ENCODE measurements at places on chromosomes 2 and 18.

DNA sequence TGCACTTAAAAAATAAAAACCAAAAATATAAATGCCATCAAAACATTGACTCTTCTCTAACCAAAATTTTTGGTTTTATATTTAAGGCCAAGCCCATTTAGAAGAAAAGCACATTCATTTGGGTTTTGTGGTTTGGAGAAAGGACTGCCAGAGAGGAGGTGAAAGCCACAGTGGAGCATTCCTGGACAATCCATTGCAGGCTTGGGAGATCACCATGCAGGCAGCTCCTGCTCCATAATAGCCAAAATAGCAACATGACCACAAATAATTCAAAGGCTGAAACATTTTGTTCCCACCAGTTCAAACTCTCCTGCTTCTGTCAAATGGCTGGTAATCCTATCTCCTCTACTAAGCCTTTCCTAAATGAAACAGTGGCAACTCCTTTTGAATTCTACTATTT lies 73.5 kb downstream of the GALNT3 start:
- no peak overlapping the region for H3K27ac ChIP-seq
- H3K36me3 ChIP-seq: no peaks in the 10 kb centered on the region
- H3K4me3 ChIP-seq: no peak overlapping the region
- H3K27me3 ChIP-seq: no peaks in the 10 kb centered on the region
- DNase-seq: no peak
- no peaks in the 10 kb centered on the region for H3K4me1 ChIP-seq

DNA sequence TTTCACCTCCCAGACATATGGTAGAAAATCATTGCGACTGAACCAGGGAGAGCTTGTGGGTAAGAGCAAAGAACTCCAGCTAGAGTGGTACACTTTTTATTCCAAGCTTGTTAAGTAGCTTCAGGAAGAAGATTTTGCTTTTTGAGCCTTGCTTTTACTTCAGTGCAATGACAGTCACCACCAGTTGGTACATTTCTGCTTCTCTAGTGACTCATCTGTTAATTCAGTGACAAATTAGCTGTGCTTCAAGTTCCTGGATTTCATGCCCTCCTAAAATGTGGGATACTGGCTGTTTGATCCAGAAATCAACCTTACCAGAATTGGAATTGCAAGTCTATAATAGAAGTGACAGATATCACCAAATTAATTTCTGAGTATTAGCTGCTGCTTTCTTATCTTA lies 117.6 kb upstream of the TTN start:
- no peak overlapping the region for H3K4me3 ChIP-seq
- no peaks in the 10 kb centered on the region for H3K4me1 ChIP-seq
- H3K27ac ChIP-seq: no peak overlapping the region
- no peaks in the 10 kb centered on the region for H3K36me3 ChIP-seq
- H3K27me3 ChIP-seq: no peaks in the 10 kb centered on the region

DNA sequence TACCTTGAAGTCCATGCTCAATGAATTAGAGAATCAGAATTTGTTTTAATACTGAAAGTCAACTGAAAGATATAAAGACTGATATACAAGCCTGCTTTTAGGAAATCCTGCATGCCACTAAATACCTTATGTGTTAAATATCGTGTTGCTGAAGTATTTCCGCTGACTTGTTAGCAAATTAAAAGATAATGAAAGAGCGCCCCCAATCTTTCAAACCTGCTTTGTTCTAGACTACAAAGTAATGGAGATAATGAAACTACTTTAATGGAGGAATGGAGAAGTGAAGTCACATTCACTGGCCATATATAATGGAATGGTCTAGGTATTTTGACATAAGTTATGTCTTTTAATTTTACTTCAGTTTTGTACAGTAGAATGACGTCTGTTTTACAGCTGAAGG lies 95.7 kb downstream of the ASXL3 start:
- no peaks in the 10 kb centered on the region for H3K36me3 ChIP-seq
- no peaks in the 10 kb centered on the region for H3K4me1 ChIP-seq
- H3K27me3 ChIP-seq: no peaks in the 10 kb centered on the region
- no peak overlapping the region for H3K4me3 ChIP-seq
- no peak for DNase-seq

DNA sequence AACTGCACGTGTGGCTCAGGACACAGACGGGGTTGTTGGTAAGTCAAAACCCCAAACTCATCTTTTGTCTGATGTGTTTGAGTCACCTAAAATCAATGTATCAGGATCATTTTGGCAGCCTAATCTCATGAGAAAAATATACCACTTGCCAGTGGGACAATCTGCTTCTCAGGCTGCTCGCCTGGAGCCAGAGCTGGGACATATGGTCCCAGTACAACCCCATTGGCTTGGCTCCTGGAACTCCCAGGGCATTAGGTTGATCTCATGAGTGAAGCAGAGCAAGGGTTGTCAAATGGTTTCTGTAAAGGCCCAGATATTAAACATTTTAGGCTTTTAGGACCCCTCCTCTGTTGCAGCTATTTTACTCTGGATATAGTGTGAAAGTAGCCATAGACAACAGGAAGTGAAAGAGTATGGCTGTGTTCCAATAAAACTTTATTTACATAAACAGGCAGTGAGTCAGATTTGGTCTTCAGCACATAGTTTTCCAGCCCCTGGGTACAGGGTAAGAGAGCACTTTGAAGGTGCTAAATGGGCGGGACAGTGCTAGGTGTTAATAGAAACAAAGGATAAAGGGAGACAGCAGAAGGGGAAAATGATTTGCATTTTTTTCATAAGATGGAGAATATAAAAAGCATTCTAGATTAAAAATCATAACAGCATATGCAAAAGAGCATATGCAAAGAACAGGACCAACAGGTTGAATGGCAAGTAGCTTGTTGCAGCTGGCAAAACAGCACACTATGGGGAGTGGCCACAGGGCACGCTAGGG lies 290.8 kb downstream of the KCNS3 start:
- no peaks in the 10 kb centered on the region for H3K27me3 ChIP-seq
- H3K4me1 ChIP-seq: no peaks in the 10 kb centered on the region
- H3K36me3 ChIP-seq: no peaks in the 10 kb centered on the region
- no peak overlapping the region for H3K4me3 ChIP-seq
- H3K27ac ChIP-seq: no peak overlapping the region

DNA sequence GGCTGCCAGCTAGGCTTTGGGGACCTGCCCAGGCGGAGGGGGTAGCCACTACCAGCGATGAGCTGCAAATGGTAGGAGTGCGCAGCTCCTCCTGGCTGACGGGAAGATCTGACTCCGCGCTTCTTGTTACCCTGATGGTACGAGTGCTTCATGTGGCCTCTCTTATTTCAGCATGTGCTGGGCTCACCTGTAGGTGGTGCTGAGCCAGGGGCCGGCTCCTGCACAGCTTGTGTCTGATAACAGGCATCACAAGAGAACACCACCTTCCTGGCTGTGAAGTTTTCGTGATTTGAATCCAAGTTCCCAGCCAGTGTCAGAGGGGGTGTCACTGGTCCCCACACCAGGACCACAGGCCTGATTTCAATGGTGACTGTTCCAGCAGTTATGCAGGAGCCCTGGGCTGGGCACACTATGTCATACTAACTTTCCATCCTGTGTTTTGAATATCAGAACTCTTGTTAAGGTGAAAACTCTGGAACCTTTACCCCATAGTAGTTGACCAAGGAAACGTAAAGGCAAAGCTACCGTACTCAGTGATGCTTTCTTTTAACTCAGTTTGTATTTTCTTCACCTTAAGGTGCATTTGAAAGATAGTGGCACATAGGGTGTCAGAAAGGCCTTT lies 28.0 kb downstream of the APCDD1 start:
- H3K27me3 ChIP-seq: no peaks in the 10 kb centered on the region
- no peaks in the 10 kb centered on the region for H3K36me3 ChIP-seq
- no peak overlapping the region for H3K4me3 ChIP-seq
- DNase-seq: no peak
- no peak overlapping the region for H3K27ac ChIP-seq

- H3K4me3 ChIP-seq: no peak overlapping the region
- H3K27me3 ChIP-seq: no peaks in the 10 kb centered on the region
- DNase-seq: no peak
- no peak overlapping the region for H3K27ac ChIP-seq
- H3K4me1 ChIP-seq: no peaks in the 10 kb centered on the region
These were observed 135.9 kb downstream of the CYP26B1 start for GRCh38 chr2:72011791-72012190.

- no peaks in the 10 kb centered on the region for H3K36me3 ChIP-seq
- DNase-seq: no peak
- H3K4me1 ChIP-seq: no peaks in the 10 kb centered on the region
- H3K27me3 ChIP-seq: no peaks in the 10 kb centered on the region
- no peak overlapping the region for H3K4me3 ChIP-seq
- H3K27ac ChIP-seq: no peak overlapping the region
These were observed 152.0 kb downstream of the CYRIA start for GRCh38 chr2:16513626-16514025.

DNA sequence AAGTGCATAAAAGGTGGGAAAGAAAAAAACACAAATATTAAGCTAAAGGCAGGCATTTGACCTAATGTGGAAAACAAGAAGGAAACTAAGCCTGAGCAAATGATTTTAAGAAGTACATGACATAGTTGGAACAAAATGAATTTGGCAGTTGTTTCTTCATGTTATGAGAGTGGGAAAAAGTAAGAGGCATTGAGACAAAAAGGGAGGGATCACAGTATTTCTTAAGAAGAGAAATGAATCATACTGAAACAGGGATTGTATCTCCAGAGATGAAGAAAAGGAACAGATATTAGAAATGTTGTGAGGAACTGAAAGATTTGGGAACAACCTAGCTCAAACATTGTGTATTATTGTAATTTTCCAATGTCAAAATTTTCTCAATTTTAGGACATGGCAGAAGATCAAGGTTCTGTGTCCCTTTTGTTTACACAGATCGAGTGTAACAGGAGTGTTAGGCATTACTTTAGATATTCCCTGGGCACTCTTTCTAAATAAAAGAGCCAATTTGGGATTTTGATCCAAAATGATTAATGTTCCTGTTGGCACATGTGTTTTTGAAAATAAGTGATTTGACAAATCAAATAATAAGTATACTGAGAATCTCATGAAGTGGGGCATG lies 98.6 kb downstream of the CALCRL start:
- H3K27me3 ChIP-seq: no peaks in the 10 kb centered on the region
- no peaks in the 10 kb centered on the region for H3K4me1 ChIP-seq
- no peak overlapping the region for H3K4me3 ChIP-seq
- H3K36me3 ChIP-seq: peaks cover 3% of the 10 kb centered on the region
- no peak for DNase-seq

- H3K27me3 ChIP-seq: no peaks in the 10 kb centered on the region
- no peak overlapping the region for H3K4me3 ChIP-seq
- no peak overlapping the region for H3K27ac ChIP-seq
These were observed 172.3 kb downstream of the IKZF2 start for GRCh38 chr2:212979046-212979612.

DNA sequence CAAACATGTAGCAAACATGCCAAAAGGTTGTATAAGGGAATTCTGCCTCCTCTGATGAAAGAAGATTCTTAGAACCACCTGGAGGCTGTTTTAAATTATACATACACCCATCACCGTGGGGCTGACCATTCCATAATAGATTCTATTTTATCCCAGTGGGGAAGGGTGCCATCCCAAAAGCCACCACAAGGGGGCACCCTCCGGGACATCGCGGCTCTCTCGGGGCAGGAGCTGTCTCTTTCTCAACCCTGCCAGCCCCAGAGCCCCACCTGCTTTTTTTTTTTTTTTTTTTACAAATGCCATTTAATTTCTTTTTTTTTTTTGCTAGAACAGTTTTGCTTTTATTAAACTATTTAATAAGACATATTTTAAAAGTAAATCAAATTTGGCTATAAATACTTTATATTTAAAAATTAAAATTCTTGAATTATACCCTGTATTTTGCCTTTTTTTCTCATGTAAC lies 8.6 kb upstream of the MTCL1 start:
- no peak overlapping the region for H3K4me3 ChIP-seq
- no peaks in the 10 kb centered on the region for H3K4me1 ChIP-seq
- no peaks in the 10 kb centered on the region for H3K27me3 ChIP-seq

DNA sequence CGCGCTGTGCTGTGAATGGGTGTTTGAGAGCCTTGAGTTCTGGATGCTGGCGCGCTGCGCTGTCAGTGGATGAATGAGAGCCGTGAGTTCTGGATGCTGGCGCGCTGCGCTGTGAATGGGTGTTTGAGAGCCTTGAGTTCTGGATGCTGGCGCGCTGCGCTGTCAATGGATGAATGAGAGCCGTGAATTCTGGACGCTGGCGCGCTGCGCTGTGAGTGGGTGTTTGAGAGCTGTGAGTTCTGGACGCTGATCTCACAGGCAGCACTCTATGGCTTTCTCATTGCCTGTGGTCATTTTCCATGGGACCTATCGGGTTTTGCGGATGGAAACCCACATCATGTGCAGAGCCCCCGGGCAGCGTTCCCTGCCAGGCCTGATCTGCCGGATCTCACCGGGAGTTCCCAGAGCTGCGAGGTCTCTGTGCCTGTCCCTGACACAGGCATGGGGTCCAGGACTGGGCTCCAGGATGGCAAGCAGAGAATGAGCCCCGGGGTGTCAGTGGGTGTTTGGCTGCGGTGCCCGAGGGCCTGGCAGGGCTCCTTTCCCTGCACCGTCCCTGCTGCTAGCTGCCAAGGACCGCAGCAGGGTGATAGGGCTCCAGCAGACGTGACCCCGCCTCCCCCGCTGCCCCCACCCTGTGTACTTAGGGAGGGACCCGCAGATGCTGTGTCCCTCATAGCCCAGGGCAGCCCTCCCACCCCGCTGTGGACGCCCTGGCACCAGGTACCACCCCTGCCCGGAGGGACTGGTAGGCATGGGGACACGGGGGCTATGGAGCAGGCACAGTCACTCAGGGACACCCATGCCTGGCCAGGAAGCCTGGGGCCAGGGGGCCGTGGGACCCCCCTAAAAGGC lies 9.7 kb downstream of the PDCD1 start:
- H3K27ac ChIP-seq: no peak overlapping the region
- H3K4me1 ChIP-seq: peaks cover 8% of the 10 kb centered on the region
- no peaks in the 10 kb centered on the region for H3K36me3 ChIP-seq
- no peaks in the 10 kb centered on the region for H3K27me3 ChIP-seq
- no peak overlapping the region for H3K4me3 ChIP-seq

GRCh38 chr2:53569957-53570727 lies 197.5 kb upstream of the CHAC2 start:
- no peaks in the 10 kb centered on the region for H3K27me3 ChIP-seq
- no peaks in the 10 kb centered on the region for H3K36me3 ChIP-seq
- no peak overlapping the region for H3K4me3 ChIP-seq

DNA sequence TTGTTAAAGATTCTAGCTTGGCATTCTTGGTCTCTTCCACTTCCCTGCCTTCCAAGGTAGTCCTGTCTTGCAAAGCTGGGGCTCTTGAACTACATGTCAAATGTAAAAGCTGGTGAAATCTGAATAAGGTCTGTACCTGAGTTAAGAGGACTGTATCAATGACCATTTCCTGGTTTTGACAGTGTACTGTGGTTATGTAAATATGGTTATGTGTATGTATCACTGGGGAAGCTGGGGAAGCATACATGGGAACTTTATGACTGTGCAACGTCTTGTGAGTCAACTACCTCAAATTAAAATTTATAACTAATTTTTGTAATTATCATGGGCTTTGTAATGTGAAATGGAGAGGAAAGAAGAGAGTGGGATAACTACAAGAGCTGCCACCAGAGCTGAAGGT lies 81.7 kb downstream of the COL4A4 start:
- H3K4me3 ChIP-seq: no peak overlapping the region
- no peak overlapping the region for H3K27ac ChIP-seq
- no peaks in the 10 kb centered on the region for H3K36me3 ChIP-seq
- H3K27me3 ChIP-seq: no peaks in the 10 kb centered on the region
- no peak for DNase-seq
- H3K4me1 ChIP-seq: no peaks in the 10 kb centered on the region
